ENCODE measurements at places on chromosomes 3 and 15.

GRCh38 chr15:41437448-41437847 lies 20.6 kb downstream of the RTF1 start:
- no peak overlapping the region for H3K4me3 ChIP-seq
- no peaks in the 10 kb centered on the region for H3K27me3 ChIP-seq
- DNase-seq = no peak
- no peak overlapping the region for H3K27ac ChIP-seq

GRCh38 chr3:112048911-112049310 lies 14.4 kb downstream of the TMPRSS7 start:
- no peak for DNase-seq
- no peaks in the 10 kb centered on the region for H3K4me1 ChIP-seq
- H3K36me3 ChIP-seq = no peaks in the 10 kb centered on the region

DNA sequence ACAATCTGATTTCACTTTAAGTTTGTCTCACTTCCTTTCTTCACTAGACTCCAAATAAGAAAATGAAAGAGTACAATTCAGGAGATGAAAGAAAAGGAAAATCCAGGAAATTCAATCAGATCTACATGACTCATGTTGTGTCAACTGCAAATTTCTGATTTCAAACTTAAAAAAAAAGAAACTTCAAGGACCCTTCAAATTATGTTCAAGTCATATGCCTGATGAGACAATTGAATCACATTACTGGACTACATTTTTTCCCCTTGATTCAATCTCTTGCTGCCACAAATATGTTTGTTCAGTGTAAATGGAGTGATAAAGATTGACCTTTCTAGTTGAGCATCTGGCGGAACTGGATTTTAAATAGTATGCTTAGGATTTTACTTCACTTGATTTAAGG lies 37.4 kb downstream of the FRMD5 start:
- no peak for DNase-seq
- H3K4me3 ChIP-seq = no peak overlapping the region
- H3K36me3 ChIP-seq = no peaks in the 10 kb centered on the region

DNA sequence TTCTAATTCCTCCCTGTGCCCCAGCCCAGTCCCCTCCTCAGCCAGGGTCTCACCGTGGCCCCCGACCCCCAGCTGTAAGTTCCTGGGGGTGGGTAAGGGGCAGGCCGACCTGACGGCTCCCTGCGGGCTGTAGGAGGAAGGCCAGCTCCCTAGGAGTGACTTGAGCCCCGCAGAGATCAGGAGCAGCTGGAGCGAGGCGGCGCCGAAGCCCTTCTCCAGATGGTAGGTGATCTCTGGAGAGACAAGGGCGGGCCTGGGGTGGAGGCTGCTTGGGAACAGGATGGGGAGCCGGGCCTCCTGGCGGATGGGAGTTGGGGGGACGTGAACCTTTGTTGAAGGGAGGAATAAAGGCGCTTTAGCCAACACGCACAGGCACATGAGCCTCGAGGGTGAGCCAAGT lies 4.2 kb downstream of the SLC28A1 start:
- H3K4me3 ChIP-seq = no peak overlapping the region
- no peaks in the 10 kb centered on the region for H3K27me3 ChIP-seq
- no peaks in the 10 kb centered on the region for H3K36me3 ChIP-seq
- no peak for DNase-seq
- no peak overlapping the region for H3K27ac ChIP-seq

- no peak overlapping the region for H3K4me3 ChIP-seq
- no peak overlapping the region for H3K27ac ChIP-seq
- DNase-seq = no peak
Observed at GRCh38 chr3:38264779-38265178, 833 bp upstream of the SLC22A13 start.

GRCh38 chr3:49519296-49519695 lies 35.0 kb upstream of the BSN start:
- H3K4me3 ChIP-seq = no peak overlapping the region
- H3K36me3 ChIP-seq = no peaks in the 10 kb centered on the region
- H3K4me1 ChIP-seq = peaks cover 8% of the 10 kb centered on the region
- H3K27ac ChIP-seq = no peak overlapping the region

DNA sequence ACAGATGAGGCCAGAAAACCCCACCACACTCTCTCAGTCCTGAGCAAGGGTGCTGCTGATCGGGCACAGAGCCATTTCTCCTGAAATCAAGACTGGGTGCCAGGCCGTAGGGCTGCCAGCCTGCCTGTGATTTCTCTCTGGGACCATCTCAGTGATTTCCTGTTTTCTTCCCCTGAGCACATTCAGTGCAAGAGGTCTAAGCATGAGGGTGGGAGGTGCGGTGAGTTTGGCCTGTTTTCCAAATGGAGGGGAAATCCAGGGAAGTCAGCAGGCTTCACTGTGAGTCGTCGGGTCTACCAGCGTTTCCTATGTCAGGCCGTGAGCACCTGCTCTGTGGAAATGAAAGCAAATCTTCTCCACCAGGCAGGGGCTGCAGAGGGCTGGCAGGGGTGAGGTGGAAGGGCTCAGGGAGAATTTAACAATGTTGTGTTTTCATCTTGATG lies 82.3 kb downstream of the ST6GAL1 start:
- H3K27me3 ChIP-seq = no peaks in the 10 kb centered on the region
- H3K36me3 ChIP-seq = no peaks in the 10 kb centered on the region
- H3K4me1 ChIP-seq = no peaks in the 10 kb centered on the region
- H3K4me3 ChIP-seq = no peak overlapping the region
- H3K27ac ChIP-seq = peak overlapping the region; percentile 40
- DNase-seq = no peak

DNA sequence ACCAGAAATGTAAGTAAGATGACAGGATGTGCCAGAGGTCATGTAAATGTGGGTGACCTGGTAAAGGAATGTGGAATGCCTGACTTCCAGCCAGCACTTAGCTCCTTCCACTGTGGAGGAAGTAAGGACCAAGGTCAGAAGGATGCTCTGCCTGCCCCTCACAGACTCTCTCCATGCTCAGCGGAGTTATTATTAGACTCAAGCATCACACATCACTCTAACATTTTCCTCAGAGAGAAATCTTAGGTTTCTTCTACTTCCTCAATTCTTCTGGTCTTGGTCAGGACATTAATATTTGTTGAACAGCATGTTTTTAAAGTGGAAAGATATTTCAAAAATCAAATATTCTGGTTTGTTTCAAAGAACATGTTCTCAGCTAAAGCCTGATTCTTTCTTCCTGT lies 231.4 kb upstream of the WNT5A start:
- no peaks in the 10 kb centered on the region for H3K4me1 ChIP-seq
- no peaks in the 10 kb centered on the region for H3K36me3 ChIP-seq
- no peak for DNase-seq
- H3K27ac ChIP-seq = no peak overlapping the region
- no peaks in the 10 kb centered on the region for H3K27me3 ChIP-seq
- no peak overlapping the region for H3K4me3 ChIP-seq

DNA sequence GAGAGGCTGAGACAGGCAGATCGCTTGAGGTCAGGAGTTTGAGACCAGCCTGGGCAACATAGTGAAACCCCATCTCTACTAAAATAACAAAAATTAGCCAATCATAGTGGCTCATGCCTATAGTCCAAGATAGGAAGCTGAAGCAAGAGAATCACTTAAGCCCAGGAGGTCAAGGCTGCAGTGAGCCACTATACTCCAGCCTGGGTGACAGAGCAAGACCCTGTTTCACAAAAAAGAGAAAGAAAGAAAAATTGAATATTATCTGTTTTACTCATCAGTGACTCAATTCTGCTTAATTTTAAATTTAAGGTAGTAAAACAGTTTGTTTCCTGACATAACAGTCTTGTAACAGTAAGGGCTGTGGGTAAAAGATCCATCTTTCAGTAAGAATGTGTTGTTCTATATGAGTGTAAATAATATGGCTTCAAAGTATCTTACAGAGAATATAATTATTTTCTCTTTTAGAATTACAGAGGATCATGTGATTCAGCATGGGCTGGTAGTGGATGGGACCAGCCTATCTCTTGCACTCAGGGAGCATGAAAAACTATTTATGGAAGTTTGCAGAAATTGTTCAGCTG lies 85.8 kb downstream of the ATP11B start:
- no peak overlapping the region for H3K27ac ChIP-seq
- no peaks in the 10 kb centered on the region for H3K4me1 ChIP-seq

DNA sequence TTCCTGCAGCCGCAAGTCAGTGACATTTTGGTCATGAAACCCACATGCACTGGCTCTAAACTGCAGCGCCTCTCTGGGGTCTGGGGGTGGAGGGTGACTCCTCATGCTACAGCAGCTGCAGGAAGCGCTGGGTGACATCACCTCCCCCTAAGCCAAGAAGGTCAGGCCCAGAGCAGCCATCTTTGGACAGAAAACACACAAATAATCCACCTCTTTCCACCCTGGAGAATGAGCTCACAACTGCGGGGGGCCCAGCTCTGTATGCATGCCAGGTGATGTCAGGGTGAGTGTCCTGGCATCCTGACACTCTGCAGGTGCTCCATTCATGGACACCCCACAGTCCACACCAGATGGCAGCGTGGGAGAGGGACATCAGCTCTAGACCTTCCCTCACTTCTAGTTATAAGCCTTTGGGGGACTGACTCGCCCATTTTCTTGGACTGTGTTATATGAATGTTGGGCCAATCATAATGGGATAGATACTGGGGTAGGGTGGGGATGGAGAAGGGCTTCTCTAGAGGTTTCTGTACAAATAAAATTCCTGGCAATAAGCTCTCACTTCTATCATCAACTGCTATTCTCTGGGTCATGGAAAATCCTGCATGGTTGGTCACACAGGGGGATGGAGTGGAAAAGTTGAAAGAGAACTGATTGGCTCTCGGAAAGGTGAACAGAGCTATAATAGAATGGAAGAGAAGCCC lies 70.7 kb upstream of the THBS1 start:
- DNase-seq = no peak
- H3K36me3 ChIP-seq = no peaks in the 10 kb centered on the region
- H3K4me1 ChIP-seq = no peaks in the 10 kb centered on the region
- no peak overlapping the region for H3K4me3 ChIP-seq
- no peak overlapping the region for H3K27ac ChIP-seq

DNA sequence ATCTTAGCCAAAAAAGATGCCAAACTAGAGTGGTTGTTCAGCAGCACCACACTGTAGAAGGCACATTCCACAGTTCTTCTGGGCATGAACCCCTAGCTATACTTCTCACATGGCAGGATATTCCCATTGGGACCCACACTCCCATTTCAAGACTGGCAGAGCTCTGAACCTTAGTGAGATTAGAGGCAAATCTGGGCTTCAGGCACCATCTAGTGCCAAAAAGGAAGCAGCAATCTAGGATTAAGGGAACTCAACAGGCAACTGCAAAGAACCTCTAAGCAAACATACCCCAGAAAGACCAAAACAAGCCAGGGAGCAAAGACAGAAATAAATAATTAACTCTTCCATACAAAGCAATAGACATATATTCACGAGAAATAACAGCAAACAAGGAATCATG lies 66.2 kb downstream of the TAFA4 start:
- DNase-seq = no peak
- H3K36me3 ChIP-seq = no peaks in the 10 kb centered on the region
- no peak overlapping the region for H3K4me3 ChIP-seq
- H3K4me1 ChIP-seq = no peaks in the 10 kb centered on the region
- no peaks in the 10 kb centered on the region for H3K27me3 ChIP-seq

DNA sequence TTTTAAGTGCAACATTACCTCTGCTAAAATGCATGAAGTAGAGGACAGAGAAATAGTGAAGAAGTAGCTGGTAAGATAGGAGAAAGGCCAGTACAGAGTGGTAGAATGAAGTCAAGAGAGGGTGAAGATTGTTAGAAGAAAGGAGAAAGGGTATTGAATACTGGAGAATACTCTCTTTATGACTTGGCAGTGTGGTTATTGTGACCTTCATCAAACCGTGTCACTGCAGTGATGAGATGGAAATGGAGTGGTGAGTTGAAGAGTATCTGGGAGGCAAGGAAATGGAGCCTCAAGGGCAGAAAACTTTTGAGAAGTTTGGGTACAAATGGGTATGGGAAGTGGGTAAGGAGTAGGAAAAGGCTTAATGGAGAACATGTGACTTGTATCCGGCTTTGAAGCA lies 24.7 kb downstream of the MINDY2 start:
- no peak for DNase-seq
- H3K4me1 ChIP-seq = no peaks in the 10 kb centered on the region
- no peaks in the 10 kb centered on the region for H3K27me3 ChIP-seq
- no peaks in the 10 kb centered on the region for H3K36me3 ChIP-seq
- no peak overlapping the region for H3K27ac ChIP-seq

DNA sequence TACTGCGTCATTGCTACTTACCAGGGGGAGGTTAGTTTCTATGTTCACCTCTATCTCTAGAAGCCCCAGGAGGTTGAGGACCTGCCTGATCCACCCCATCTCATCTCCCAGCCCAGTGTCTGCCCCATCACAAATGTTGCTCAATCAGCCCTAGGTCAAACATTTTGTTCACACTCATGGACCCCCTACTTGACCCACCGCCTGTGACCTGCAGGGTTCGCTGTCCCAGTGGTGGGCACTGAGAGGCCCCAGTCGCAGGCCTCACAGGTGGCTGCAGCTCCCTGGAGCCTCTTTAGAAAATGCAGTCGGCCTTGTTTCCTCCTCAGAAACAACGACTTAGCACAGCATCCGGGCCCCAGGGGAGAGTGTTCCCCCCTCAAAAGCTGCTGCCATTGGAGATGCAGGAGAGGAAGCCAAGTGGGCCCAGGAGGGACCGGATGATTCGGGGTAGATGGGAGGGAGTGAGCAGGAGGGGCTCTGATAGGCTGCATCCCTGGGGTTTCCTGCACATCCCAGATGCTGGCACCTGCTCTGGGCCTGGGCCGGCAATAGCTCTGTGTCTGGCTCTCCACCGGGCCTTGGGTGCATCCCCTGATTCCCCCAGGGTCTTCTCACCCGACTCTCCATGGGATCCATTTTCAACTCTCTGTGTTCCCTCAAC lies 18.4 kb upstream of the INSYN1 start:
- H3K27me3 ChIP-seq = no peaks in the 10 kb centered on the region
- no peak overlapping the region for H3K27ac ChIP-seq
- DNase-seq = no peak
- no peak overlapping the region for H3K4me3 ChIP-seq

DNA sequence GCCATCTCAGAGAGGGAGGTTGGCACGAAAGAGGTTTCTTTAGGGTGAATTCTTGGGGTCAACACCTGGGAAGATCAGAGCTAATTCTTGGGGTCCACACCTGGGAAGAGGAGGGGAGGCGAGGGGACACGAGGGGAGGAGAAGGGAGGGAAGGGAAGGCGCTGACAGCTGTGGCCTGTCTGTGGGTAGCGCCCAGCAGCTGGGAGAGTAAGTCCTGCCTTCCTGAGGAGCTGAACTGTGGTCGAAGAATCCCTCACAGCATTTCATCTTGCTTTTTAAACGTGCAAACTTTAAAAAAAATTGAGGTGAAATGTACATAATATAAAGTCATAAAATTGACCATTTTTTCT lies 63.2 kb upstream of the CGNL1 start:
- H3K4me1 ChIP-seq = no peaks in the 10 kb centered on the region
- no peak overlapping the region for H3K4me3 ChIP-seq
- no peak overlapping the region for H3K27ac ChIP-seq
- H3K36me3 ChIP-seq = no peaks in the 10 kb centered on the region
- no peaks in the 10 kb centered on the region for H3K27me3 ChIP-seq
- no peak for DNase-seq

DNA sequence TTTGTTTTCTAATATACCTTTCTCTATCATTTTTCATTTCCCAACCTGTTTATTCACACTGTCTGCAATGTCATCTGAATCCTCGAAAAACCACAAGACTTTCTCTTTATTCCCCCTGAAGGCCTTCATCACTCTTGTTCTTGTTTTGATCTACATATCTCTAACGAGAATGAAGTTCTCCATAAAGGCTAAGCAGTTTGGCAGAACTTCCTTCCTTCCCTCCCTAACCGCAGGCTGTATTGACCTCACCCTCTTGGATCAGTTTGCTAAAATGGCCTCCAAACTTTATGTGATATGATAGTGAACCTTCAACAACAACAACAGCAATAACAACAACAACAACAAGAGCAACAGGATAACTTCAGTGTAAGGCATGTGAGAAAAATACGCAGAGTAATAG lies 392.8 kb downstream of the TIGIT start:
- H3K27ac ChIP-seq = no peak overlapping the region
- H3K4me3 ChIP-seq = no peak overlapping the region
- H3K27me3 ChIP-seq = no peaks in the 10 kb centered on the region
- H3K4me1 ChIP-seq = peaks cover 5% of the 10 kb centered on the region

Measured in pancreas (tissue), 10 donors.